ENCODE measurements at places on chromosomes 16 and 17. TPM values are rescaled to one million over a fixed set of nuclear protein-coding genes. Genes with fewer than 3 reads are reported as not detected.

GRCh38 chr17:68595496-68595895, 5.7 kb downstream of the FAM20A start:
- DNase-seq: no peak

- no peak for DNase-seq
These were observed 391.4 kb downstream of the WWOX start for GRCh38 chr16:78490847-78491246.

GRCh38 chr16:48609652-48610029, 339 bp downstream of the N4BP1 start:
- DNase-seq: peak; percentile 54

DNA sequence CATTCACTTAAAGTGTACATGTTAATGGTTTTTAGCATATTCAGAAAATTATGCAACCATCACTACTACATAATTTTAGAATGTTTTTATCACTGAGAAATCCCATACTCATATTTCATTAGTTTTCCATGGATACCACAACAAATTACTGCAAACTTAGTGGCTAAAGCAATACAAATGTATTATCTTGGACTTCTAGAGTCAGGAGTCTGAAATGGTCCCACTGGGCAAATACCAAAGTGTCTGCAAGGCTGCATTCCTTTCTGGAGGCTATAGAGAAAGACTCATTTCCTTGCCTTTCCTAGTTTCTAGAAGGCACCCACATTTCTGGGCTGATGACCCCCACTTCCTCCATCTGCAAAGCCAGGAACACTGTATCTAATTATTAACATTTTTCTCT, 16.9 kb upstream of the GNAO1 start:
- no peak for DNase-seq

- DNase-seq: peak; percentile 71
These were observed 46.8 kb downstream of the HIC1 start for GRCh38 chr17:2101448-2102257.

DNA sequence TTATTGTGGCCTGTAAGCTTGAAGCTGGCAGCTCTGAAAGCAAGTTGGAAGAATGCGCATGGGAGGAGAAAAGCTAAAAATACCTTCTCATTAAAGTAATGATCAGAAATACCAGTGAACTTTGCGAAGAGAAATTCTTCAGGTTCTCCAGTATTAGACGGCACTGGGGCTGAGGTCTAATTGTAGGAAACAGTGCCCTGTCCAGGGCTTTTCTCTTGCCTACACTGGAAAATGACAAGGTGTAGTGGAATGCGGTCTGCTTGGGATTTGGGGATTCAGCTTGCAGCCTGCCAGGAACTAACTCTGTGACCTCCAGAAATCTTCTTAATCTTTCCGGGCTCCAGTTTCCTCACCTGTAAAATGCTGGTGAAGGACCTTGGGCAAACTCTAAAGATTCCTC, 53.3 kb upstream of the KCNJ16 start:
- peak; percentile 62 for DNase-seq

CD7 gene
- total RNA-seq: 3.8 TPM

- DNase-seq: no peak
These were observed 134.4 kb upstream of the CDH8 start for GRCh38 chr16:62170642-62171041.

GRCh38 chr16:82655072-82655714, 28.4 kb downstream of the CDH13 start:
- no peak for DNase-seq

DNA sequence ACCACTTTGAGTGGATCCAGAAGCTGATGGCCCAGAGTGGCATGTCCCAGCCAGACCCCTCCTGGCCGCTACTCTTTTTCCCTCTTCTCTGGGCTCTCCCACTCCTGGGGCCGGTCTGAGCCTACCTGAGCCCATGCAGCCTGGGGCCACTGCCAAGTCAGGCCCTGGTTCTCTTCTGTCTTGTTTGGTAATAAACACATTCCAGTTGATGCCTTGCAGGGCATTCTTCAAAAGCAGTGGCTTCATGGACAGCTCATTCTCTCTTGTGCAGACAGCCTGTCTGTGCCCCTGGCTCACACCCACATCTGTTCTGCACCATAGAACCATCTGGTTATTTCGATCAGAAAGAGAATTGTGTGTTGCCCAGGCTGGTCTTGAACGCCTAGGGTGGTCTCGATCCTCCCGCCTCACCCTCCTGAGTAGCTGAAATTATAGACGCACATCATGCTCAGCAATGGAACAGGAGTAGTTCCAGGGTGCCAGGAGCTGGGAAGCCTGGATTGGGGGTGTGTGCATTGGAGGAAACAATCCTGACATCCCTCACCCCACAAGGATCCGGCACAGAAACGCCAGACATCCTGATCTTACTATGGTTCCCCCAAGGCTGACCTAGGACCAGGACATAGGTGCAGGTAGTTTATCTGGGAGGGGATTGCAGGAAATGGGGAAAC, 4.6 kb downstream of the PRSS21 start:
- DNase-seq: no peak

DNA sequence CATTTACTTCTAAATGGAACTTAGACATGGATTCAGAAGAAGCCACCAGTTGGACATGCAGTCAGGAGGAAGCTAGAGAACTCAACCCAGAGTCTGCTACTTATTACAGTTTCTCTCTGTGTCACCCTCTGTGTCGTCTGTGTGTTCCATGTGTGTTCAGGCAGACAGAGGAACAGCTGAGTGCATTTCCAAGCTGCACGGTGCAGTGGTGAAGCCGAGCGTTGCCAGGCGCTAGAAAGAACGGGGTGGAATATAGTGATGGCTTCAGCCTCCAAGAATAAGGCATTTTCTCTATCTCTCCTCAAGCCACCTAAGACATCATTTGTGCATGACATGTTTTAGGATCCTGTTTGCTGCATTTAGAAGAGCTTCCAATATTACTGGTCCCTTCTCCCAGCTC, 101.1 kb upstream of the CCL2 start:
- DNase-seq: no peak

HBM gene
- not detected for total RNA-seq

DNA sequence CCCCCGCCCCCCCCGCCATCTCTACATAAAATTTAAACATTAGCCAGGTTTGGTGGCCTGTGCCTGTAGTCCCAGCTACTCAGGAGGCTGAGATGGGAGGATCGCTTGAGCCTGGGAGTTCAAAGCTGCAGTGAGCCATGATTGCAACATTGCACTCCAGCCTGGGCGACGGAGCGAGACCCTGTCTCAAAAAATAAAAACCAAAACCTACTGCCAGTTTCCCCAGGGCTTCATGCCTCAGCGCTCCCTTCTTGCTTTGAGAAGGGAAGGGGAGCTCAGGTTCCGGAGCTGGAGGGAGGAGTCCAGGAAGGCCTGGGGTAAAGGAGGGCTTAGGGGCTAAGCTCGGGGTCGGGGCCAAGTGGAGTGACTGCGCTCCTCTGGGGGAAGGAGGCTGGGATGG, 20.5 kb downstream of the PLCD3 start:
- no peak for DNase-seq

TEKT1 gene
- total RNA-seq: not detected

- DNase-seq: no peak
These were observed 98.5 kb downstream of the ZNF778 start for GRCh38 chr16:89315791-89316581.

DNA sequence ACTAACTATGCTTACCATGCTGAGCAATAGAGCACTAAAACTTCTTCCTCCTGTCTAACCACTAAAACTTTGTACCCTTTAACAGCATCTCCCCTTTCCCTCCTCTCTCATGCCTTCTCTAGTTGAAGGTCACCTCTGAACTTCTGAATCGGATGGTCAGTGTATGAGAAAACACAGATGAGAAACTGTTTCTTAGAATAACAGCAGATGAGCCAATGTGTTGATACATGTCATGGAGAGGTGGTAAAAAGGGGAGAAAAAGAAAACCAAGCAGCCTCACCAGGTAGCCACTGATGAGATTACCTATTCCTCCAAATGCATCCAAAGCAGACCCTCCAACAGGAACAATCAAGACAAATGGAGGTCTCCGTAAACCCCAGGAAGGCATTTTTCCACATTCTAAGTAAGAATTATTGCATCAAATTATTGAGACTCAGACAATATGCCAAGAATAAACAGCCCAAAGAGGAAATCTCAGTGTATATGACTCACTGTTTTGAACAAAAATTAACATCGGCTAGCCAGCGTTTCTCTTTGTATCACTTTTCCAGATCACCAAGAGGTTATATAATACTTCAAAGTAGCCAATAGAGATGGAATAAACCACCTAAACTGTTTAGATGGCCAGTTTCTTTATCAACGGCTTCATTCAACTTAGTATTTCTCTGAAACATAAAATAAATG, 793.3 kb upstream of the SOX9 start:
- DNase-seq: no peak

All from G401 (cell line).